ENCODE measurements at places on chromosomes 5 and 9.
A peak's percentile ranks its signal among the peaks of the same experiment; 100 is the strongest.

GRCh38 chr5:39639618-39640089 is 214.9 kb upstream of the DAB2 start:
- DNase-seq = no peak

DNA sequence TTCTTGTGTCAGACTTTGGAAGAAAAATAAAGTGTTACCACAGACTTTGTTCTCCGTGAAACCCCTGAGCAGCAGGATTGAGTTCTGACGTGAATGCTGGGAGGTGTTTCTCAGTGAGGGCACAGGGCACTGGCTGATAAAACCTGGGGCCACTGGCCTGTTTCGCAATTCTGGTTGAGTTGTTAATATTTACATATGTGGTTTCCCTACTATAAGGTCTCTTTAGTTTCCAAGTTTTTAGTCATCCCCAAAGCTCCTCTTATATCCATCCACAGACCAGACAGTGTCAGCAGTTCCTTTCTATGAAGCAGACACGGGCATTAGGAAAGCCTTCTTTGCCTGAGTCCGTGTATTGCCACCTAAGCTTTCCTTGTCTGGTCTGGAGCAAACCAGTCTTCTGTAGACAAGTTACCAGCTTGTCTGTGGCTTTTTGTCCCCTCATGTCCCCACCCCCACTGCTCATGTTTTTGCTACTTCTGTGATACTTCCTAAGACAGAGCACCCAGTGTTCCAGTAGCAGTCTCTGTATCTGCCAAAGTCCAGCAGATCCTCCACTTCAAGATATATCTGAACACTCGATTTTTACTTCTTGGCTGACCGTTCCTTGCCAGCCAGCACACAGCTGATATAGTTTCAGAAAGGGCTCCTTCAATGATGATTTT is 42.0 kb downstream of the ACO1 start:
- DNase-seq = no peak

- DNase-seq = no peak
These were observed 169.4 kb upstream of the GLRA1 start for GRCh38 chr5:152094060-152094459.

- no peak for DNase-seq
These were observed 138.4 kb downstream of the EFNA5 start for GRCh38 chr5:107532169-107532878.

- no peak for DNase-seq
These were observed 75.0 kb downstream of the NR2F1 start for GRCh38 chr5:93658044-93658443.

GRCh38 chr9:97528529-97529230 is 27.2 kb downstream of the TMOD1 start:
- peak; percentile 87 for DNase-seq

DNA sequence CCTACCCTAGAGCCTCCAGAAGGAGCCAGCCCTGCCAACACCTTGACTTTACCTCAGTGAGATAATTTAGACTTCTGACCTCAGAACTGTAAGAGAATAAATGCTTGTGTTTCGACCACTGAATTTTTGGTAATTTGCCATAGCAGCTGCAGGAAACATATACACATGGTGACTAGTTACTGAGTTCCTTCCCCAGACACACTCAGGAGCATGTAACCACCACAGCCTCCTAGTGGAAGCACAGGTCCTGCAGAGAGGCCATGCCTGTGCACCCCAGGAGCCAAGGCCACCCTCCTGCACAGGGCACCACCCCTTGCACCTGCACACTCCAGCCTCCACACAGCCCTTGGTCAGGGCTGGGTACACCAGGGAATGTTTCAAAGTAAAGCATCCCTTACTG is 7.6 kb upstream of the CAMSAP1 start:
- no peak for DNase-seq

DNA sequence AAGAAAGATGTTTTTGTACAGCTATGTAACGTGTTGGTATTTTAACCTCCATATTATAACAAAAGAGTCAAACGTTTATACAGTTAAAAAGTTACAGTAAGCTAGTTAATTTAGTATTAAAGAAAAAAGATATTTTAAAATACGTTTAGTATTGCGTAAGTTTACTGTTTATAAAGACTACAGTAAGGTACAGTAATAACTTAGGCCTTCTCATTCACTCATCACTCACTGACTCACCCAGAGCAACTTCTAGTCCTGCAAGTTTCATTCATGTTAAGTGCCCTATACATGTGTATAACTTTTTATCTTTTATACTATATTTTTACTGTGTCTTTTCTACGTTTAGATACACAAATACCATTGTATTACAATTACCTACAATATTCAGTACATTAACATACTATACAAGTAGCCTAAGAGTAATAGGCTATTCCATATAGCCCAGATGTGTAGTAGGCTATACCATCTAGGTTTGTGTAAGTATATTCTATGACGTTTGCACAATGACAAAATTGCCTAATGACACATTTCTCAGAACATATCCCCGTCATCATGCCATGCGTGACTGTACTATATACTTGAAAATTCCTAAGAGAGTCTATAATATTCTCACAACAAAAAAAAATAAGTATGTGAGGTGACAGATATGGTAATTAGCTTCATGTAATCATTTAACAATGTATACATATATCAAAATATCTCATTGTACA is 33.8 kb downstream of the ERP44 start:
- DNase-seq = no peak

GRCh38 chr5:119478781-119479180 is 26.5 kb downstream of the HSD17B4 start:
- no peak for DNase-seq

- DNase-seq = no peak
These were observed 67.8 kb downstream of the TMEM167A start for GRCh38 chr5:83009408-83009807.

DNA sequence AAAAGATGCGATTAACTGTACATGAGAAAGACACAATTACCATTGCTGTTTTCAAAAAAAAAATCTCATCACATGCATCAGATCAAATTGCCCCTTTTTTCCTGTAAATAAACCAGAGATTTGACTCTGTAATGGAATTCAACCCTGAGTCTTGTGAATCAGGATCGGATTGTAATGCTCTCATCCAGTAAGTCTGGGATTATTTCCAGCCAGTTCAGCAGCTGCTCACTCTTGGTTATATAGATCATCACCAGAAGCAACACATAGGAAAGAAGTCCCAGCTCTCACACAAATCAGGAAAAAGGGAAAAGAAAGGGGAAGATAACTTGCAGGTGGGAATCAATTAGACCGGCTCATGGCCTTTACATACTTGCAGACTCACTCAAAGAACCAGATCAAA is 97.8 kb upstream of the SPOCK1 start:
- DNase-seq = no peak

All from endodermal cell (in vitro differentiated cells).